ENCODE measurements at places on chromosomes 6 and 20.

DNA sequence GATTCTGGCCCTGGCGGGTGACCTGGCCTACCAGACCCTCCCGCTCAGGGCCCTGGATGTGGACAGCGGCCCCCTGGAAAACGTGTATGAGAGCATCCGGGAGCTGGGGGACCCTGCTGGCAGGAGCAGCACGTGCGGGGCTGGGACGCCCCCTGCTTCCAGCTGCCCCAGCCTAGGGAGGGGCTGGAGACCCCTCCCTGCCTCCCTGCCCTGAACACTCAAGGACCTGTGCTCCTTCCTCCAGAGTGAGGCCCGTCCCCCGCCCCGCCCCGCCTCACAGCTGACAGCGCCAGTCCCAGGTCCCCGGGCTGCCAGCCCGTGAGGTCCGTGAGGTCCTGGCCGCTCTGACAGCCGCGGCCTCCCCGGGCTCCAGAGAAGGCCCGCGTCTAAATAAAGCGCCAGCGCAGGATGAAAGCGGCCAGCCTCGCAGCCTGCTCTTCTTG, 868 bp upstream of the SLC2A4RG start:
- peaks cover 17% of the 10 kb centered on the region for H3K4me1 ChIP-seq
- peak overlapping the region; percentile 95 for H3K4me3 ChIP-seq
- peak; percentile 53 for DNase-seq
- H3K27me3 ChIP-seq: no peaks in the 10 kb centered on the region
- H3K36me3 ChIP-seq: no peaks in the 10 kb centered on the region
- peak overlapping the region; percentile 67 for H3K27ac ChIP-seq

GRCh38 chr6:124683507-124683906, 278.7 kb upstream of the RNF217 start:
- H3K4me1 ChIP-seq: no peaks in the 10 kb centered on the region
- no peaks in the 10 kb centered on the region for H3K27me3 ChIP-seq
- H3K27ac ChIP-seq: no peak overlapping the region
- H3K36me3 ChIP-seq: no peaks in the 10 kb centered on the region

DNA sequence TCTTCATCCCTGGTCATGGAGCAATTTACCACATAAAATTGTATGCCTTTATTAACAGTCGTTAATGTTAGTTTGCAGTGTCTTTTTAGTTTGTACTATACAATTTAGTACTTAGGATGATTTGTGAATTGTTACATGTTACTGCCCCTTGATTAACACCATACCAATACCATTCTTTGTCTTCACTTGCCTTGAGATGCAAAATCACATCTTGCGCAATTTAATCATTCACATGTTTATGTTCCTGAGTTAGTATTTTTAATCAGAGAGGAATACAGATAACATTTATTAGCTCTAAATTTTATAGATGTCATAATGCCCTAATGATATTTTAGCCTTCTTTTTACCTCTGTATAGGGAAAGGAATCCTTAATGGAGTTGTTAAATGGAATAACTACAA, 114.1 kb downstream of the SCAF8 start:
- no peak overlapping the region for H3K4me3 ChIP-seq
- no peak overlapping the region for H3K27ac ChIP-seq
- peaks cover 4% of the 10 kb centered on the region for H3K36me3 ChIP-seq
- H3K4me1 ChIP-seq: peaks cover 33% of the 10 kb centered on the region

- H3K4me1 ChIP-seq: no peaks in the 10 kb centered on the region
- DNase-seq: no peak
- no peak overlapping the region for H3K27ac ChIP-seq
- no peaks in the 10 kb centered on the region for H3K36me3 ChIP-seq
Measured at GRCh38 chr6:14035071-14035847, 82.3 kb upstream of the CD83 start.

DNA sequence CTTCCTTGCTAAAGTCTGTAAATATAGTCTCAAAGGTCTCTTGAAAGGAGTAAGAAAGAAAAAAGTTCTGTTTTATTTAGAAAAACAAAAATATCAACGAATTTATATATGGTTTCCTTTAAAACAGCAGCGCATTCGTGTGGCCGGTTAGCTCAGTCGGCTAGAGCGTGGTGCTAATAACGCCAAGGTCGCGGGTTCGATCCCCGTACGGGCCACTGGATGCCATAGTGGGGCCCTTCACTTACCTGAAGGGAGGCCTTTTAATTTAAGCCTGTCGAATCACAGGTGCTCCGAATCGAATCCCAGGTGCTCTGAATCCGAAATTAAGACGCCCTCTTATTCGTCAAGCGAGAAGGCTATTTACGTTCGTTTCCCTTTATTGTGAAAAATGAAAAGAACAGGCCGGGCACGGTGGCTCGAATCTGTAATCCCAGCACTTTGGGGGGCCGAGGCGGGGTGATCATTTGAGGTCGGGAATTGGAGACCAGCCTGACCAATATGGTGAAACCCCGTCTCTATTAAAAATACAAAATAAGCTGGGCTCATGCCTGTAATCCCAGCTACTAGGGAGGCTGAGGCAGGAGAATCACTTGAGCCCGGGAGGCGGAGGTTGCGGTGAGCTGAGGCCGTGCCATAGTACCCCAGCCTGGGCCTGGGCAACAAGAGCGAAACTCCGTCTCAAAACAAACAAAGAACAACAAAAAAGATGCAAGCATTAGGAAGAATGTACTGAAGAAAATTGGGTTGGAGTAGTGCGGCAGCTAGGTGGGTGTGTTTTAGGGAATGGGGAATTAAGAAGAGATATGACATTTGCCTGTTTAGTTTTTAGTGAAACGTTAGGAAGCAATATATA, 195.8 kb upstream of the ZNF184 start:
- DNase-seq: no peak
- H3K4me3 ChIP-seq: peak overlapping the region; percentile 72
- peaks cover 92% of the 10 kb centered on the region for H3K27me3 ChIP-seq
- no peak overlapping the region for H3K27ac ChIP-seq
- peaks cover 21% of the 10 kb centered on the region for H3K4me1 ChIP-seq

- H3K36me3 ChIP-seq: peaks cover 63% of the 10 kb centered on the region
- peaks cover 2% of the 10 kb centered on the region for H3K4me1 ChIP-seq
- H3K27ac ChIP-seq: no peak overlapping the region
Measured at GRCh38 chr6:143441010-143441409, 9.5 kb downstream of the ADAT2 start.

DNA sequence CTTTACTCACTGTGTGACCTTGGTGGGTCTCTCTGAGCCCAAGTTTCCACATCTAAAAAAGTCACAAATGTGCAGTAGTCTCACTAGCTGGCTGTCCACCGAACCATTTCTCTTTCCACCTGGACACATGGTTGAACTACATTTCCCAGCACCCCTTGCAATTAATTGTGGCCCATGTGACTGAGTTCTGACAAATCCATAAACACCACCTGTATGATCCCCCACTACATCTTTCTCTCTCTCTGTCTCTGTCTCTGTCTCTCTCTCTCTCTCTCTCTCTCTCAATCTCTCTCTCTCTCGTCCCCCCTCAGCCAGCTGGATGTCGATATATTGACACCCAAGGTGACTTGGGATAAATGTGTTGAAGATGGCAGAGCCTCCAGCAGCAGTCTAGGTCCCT, 42.8 kb downstream of the SNHG17 start:
- no peaks in the 10 kb centered on the region for H3K27me3 ChIP-seq
- H3K4me3 ChIP-seq: no peak overlapping the region
- H3K4me1 ChIP-seq: no peaks in the 10 kb centered on the region
- no peak overlapping the region for H3K27ac ChIP-seq
- DNase-seq: no peak
- peaks cover 6% of the 10 kb centered on the region for H3K36me3 ChIP-seq

DNA sequence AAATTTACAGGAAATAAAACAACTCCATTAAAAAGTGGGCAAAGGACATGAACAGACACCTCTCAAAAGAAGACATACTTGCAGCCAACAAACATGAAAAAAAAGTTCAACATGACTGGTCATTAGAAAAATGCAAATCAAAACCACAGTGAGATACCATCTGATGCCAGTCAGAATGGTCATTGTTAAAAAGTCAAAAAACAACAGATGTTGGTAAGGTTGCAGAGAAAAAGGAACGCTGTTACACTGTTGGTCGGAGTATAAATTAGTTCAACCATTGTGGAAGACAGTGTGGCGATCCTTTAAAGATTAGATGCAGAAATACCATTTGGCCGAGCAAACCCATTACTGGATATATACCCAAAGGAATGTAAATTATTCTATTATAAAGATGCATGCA, 858.0 kb upstream of the FLRT3 start:
- no peak for DNase-seq
- H3K4me1 ChIP-seq: no peaks in the 10 kb centered on the region
- no peak overlapping the region for H3K27ac ChIP-seq
- H3K36me3 ChIP-seq: no peaks in the 10 kb centered on the region
- H3K27me3 ChIP-seq: no peaks in the 10 kb centered on the region
- H3K4me3 ChIP-seq: no peak overlapping the region

DNA sequence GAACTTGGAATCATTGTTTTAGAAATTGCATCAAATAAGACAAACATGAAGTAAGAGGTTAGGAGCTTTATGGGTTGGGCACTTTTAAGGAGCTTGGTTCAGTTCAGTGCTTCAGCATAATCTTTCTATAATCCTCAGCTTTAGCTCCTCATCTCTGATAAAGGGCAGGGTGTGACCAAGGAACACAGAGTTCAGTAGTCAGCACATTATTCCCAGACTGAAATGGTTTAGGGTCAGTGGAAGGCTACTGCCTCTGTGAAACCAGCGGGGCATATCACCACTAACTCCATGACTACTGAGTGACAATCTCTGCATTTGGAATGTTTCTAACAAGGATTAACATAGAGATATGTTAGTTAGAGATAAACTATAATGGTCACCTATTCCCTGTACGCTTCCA, 36.9 kb downstream of the CRYBG1 start:
- DNase-seq: no peak
- H3K4me3 ChIP-seq: no peak overlapping the region
- H3K36me3 ChIP-seq: no peaks in the 10 kb centered on the region
- H3K27me3 ChIP-seq: peaks cover 6% of the 10 kb centered on the region
- H3K4me1 ChIP-seq: no peaks in the 10 kb centered on the region

GRCh38 chr6:99613705-99614429, 7.2 kb downstream of the PRDM13 start:
- no peaks in the 10 kb centered on the region for H3K36me3 ChIP-seq
- H3K27ac ChIP-seq: no peak overlapping the region
- H3K27me3 ChIP-seq: peaks cover 65% of the 10 kb centered on the region
- DNase-seq: no peak
- H3K4me1 ChIP-seq: peaks cover 13% of the 10 kb centered on the region

- H3K4me3 ChIP-seq: no peak overlapping the region
Measured at GRCh38 chr6:113570161-113570560, 287.0 kb upstream of the MARCKS start.

DNA sequence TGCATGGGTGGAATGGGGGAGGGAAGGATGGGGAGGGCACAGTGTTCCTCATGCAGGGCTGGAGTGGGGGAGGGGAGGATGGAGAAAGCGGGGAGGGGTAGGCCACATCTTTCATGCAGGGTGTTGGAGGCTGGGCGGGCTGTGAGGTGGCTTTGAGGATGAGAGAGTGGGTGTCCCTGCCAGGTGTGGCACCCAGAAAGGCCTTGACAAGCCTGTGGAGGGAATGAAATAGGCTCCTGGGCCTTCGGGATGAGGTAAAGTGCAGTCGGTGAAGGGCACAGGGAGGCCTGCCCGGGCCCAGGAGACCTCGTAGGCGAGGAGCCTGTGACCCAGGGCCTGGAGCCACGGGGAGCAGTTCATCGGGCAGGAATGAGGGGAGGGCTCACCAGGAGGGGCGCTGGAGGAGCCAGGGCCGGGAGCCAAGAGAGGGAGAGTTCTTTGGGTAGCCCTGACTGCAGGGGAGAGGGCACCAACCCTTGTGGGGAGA, 7.6 kb downstream of the CEBPB start:
- no peak for DNase-seq
- H3K27ac ChIP-seq: no peak overlapping the region
- peaks cover 31% of the 10 kb centered on the region for H3K4me1 ChIP-seq
- H3K27me3 ChIP-seq: no peaks in the 10 kb centered on the region
- H3K36me3 ChIP-seq: peaks cover 2% of the 10 kb centered on the region
- no peak overlapping the region for H3K4me3 ChIP-seq
